Activated T-cell treated with anti-CD3 and anti-CD28 coated beads, Interleukin-2, amount 50 U/mL, for 4 hours (primary cell): ENCODE measurements at places on chromosomes 13 and 19.

- DNase-seq = no peak
Observed at GRCh38 chr19:23788411-23788810, 29.7 kb upstream of the ZNF681 start.

DNA sequence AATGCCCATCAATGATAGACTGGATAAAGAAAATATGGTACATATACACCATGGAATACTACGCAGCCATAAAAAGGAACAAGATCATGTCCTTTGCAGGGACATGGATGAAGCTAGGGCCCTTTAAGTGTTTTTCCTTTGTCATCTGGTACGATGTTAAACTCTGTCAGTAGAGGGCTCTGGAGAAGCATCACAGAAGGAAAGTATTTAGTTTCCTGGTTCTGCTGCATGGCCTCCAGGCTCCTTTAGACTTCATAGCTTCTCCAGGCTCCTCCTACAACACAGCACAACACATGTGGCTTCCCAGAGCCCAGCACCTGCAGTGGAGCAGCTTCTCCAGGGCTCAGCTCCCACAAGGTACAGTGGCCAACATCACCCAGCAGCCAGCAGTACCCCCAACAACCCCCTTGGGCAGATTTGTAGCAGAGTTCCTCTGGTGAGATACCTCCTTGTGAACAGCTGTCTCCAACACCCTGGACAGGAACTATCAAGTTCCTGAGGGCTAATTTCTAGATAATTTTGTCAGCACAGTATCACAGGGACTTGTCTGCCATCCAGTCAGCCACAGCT, 63.4 kb downstream of the KCTD12 start:
- no peak for DNase-seq

DNA sequence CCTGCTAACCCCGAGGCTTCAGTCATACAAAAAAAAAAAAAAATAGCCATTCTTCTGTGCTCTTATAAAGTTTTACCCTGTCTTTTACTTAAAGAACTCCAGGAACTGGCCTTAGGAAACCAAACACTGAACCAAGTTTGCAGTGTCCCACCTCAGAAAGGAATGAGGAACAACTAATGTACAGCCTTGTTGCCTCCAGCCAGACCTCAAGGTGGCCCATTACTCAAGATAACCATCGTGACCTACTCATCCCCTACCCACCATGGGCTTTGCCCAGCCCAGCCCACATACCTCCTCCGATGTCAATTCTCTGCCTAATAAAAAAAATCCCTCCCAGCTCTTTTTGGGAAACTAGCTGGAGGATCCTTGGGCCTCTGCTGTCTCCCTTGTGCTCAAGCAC, 133.2 kb downstream of the STARD13 start:
- no peak for DNase-seq

GRCh38 chr13:112072534-112073244, 5.7 kb downstream of the SOX1 start:
- DNase-seq = no peak

- no peak for DNase-seq
Observed at GRCh38 chr19:44957526-44957925, 2.3 kb downstream of the CLPTM1 start.

DNA sequence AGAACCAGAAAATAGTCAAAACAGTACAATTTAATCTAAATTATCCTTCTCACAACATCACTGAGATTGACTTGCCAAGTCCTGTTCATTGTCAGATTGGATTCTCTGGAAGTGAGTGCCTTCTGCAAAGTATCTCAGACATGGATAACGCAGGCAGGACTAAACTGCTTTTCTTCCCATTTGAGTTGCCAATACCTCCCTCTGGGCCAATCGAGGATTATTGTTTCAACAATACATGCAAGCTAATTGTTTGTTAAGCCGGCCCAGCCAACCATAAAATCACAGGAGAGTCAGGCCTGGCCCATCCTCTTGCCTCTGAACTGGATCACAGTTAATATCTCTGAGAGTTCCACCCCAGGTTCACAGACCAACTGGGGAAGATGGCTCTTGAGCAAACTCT, 240.0 kb downstream of the ENOX1 start:
- no peak for DNase-seq

DNA sequence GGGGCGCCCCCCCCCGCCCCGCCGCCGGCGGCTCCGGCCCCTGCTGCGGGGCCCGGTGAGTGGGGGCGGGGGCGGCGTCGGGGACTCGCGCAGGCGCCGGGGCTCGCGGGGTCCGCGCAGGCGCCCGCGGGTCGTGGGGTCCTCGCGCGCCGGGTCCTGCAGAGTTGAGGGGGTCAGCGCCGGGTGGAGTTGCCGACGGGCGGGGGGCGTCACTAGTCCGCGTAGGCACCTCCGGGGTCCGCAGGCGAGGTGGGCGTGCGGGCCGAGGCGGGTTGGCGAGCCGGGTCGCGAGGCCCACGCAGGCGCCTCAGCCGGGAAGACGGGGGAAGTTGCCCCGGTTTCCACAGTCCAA, 365 bp downstream of the PPP6R1 start:
- DNase-seq = peak; percentile 34

GRCh38 chr13:40520916-40521315, 145.5 kb downstream of the FOXO1 start:
- DNase-seq = no peak

DNA sequence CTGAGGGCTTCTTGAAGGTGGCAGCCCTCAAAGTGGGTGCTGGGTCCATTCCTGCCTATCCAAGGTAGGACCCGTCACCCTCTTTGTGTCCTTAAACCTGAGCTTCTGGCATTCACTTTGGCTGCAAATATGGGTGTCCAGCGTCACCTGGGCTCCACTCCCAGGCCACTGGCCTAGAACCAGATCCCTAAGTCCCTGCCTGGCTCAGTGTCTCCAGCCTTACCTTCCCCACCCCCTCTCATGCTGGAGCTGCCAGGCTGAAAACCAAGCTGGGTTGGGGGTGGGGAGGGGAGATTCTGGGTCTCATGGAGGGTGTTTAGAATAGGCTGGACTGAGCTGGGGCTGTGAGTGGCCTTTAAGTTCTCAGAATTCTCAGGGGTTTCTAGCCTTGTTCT, 12.4 kb downstream of the PDE4A start:
- no peak for DNase-seq

- no peak for DNase-seq
Observed at GRCh38 chr13:30396434-30397075, 25.7 kb upstream of the UBE2L5 start.

- no peak for DNase-seq
Observed at GRCh38 chr13:112127564-112128330, 60.8 kb downstream of the SOX1 start.

DNA sequence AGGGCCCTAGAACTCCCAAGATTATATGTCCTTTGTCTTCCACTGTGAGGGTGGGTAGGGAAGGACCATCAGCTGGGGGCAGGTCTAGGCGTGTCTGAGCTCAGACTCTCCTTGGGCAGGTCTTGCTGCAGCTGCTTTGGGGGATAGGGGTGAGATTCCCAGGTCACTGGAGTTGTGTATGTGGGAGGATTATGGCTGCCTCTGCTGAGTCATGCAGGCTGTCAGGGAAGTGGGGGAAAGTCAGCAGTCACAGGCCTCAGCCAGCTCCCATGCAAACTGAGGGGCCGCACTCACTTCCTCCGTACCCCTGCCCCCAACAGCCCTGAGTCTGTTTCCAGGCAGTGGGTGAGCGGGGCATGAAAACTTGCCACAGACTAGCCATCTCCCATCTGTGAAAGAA, 600.8 kb downstream of the DIAPH3 start:
- no peak for DNase-seq

- no peak for DNase-seq
Observed at GRCh38 chr19:24081056-24081455, 5.9 kb upstream of the ZNF254 start.

GRCh38 chr19:447816-448560, 12.8 kb downstream of the SHC2 start:
- no peak for DNase-seq

DNA sequence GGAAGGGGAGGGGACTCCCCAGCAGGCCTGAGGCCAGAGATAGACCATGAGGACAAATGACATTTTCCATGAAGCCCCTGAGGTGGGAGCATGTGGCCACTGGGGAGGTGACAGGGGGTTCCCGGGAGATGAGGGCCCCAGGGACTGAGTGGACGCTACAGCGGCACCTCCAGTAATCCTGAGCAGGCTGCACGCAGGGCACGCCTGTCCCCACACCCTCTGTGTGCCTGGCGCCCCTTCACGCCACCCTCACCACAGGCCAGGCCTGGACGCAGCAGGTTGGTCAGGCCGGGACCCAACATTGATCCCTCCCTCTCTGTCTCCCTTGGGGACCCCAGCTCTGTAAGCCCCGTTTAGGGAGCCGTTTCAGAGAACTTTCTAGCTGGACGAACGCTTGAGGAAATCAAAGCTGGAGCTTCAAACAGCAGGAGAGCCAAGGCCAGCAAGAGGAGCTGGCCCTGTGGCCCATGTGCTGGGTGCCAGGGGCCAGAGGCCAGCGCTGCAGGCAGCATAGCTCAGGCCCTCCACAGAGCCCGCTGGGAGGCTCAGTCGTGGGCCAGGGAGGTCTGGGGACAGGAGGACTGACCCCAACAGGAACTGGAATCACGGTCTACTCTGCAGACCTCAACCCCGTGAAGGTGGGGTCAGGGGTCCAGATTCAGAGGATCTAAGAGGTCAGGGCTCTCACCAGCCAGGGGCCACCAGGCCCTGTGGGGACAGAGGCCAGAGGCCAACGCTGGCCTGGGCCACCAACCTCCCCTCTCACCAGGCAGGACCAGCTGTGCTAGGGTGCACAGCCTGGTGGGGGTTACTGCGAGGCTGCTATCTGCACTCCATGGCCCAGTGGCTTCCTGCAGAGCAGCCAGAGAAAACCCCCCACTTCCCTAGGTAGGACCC, 14.6 kb downstream of the LSM4 start:
- DNase-seq = no peak

DNA sequence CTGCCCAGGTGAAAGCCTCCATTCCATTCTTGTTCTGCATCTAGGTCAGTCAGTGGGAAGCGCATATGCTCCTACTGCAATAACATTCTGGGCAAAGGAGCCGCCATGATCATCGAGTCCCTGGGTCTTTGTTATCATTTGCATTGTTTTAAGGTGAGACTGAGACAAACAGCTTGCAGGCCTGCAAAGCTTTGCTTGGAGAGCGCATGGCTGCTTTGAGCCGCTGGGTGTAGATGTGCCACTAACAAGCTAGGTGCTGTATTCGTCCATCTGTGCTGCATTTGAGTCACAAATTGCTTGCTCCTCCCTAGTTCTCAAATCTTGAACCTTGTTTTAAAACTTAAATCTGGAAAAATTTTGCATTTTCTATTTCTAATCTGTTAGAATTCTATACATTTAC, 219.1 kb downstream of the LMO7 start:
- DNase-seq = no peak

GRCh38 chr13:31455581-31455980, 255.8 kb downstream of the B3GLCT start:
- DNase-seq = no peak

DNA sequence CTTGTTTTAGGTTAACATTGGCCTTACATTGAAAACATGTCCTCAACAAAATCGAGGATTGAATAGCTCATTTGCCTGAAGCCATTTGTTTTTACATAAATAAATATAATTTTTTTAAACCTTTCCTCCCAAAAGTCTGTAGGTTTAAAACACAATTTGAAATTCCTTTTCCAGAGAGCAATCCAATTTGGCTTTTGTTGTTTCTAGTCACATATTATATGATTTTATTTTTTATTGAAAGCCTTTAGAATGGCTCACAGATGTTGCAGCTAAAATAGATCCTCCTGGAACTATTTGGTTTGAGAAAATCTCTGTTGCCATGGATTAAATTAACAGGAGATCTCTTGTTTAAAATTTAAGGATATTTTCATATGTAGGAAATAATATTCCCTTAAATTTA, 512.6 kb downstream of the KLF5 start:
- no peak for DNase-seq

DNA sequence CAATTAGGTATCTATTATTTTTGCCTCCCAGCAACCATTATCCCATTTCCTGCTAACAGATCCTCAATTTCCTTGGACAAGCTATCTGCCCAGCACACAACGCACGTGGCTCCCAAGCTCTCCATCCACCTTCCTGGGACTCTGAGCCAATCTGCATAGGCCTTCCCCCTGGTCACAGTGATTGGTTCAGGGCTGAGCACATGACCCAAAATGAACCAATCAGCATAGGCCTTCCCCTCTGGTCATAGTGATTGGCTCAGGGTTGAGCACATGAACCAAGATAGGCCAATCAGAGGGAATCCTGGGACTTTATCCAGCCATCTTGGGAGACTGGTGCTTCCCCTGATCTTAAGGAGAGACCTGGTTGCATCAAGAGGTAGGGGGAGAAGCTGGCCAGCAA, 5.8 kb downstream of the CPAMD8 start:
- no peak for DNase-seq

GRCh38 chr13:99299920-99300341, 7.3 kb downstream of the GPR183 start:
- no peak for DNase-seq

DNA sequence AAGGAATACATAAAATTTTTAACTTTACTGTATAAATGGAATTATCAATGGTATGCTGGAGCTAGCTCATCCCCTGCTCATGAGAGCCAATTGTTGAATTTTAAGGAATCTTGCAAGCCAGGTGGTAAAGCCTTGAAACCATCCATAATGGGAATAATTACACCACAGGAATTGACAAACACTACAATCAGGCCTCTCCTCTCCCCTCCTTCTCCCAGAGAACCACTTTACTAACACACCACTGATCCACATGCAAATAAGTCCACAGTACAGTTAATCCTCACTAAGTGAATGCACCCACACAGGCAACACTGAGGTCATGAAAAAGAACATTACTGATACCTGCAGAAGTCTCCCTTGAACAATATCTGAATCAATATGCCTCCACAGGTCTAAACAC, 140.5 kb downstream of the KLF12 start:
- DNase-seq = no peak

DNA sequence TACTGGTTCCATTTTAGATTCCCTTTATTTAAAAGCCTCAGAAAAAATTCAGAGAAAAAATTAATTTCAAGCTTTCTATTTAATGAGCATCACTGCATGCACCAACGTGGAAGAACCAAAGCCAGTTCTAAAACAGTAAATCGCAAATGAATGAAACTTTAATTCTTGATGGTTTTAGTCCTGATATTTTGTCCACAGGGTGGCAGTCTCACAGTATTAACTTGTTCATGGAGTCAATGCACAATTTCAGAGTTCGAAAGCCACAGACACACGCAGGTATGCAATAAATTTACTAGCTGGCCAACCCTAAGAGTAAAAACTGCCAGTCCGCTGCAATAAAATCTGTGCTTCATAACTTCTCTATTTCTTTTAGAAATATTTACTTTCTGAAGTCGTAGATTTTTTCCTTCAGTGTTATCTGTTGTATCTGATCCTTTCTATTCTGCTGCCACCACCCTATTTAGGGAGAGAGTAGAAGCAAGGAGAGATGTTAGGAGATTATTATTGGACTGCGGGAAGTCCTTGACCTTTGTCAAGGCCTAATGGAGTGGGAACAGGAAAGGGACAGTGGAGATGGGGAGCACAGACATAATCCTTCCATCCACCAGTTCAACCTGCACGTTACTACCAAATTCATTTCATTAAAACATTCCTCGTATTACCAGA, 7.0 kb upstream of the WBP4 start:
- peak; percentile 24 for DNase-seq

- DNase-seq = no peak
Observed at GRCh38 chr13:113943821-113944565, 29.9 kb downstream of the C13orf46 start.
